ENCODE measurements at places on chromosomes 16 and 17.
A peak's percentile ranks its signal among the peaks of the same experiment; 100 is the strongest.

- no peak for DNase-seq
Observed at GRCh38 chr17:50905460-50905803, 39.3 kb upstream of the TOB1 start.

GRCh38 chr17:78715000-78715771, 66.9 kb downstream of the CYTH1 start:
- DNase-seq: no peak

DNA sequence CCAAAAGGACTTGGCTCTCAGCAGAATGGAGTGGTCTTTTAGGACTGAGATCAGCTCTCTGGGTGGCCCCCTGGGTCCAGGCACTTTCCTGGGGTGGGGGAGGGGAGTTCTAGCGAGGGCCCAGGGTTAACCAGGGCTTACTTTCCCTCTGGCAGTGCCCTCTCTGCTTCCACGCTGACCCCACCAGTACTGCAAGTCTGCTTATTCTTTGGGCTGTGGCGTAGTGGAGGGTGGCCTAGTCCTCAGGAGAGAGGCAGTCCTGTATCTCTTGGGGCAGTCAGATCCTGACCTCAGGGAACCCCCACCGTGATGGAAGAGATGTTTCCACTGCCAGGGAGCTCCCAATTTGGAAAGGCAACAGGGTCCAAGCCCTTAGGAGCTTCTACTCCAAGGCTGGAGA, 79.4 kb downstream of the CCDC182 start:
- DNase-seq: no peak

GRCh38 chr17:19940722-19941464, 36.7 kb downstream of the AKAP10 start:
- no peak for DNase-seq

DNA sequence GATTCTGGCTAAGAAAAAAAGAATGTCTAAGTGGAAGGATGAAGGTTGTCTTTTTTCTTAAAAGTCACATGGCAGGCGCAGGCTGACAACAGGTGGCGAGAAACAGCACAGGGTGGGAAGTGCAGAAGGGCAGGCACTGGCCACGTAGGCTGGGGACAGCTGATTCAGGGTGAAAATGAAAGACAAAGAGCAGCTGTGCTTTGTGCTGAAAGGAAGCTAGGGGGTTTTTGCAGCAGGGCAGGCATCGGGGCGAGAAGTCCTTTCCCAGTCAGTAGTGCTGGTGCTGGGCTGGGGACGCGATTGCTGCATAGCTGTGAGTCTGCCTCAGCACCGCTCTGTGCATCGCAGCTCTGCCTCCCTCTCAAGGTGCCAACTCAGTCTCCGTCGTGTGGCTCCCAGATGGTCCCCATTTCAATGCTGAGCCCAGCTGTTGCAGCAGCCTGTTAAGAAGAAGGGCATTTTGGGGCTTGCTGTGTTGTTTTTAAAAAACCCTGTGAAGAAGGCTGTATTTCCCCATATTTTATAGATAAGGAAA, 183.1 kb upstream of the CCL2 start:
- DNase-seq: no peak

- no peak for DNase-seq
Observed at GRCh38 chr16:21028728-21029127, 121.9 kb downstream of the DNAH3 start.

DNA sequence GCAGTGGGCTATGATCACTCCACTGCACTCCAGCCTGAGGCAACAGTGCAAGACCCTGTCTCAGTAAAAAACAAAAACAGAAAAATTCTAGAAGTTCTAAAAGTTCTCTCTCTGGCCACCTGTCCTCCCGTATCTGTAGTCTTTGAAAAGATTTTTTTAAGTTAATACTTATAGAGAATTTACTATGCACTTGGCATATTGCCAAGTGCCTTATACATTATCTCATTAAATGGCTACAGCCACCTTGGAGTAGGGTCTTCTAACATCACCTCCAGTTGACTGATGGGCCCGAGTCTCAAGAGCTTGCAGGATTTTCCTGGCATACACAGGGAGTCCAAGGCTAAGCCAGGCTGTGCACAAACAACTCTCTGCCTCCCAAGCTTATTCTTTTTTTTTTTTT, 44.7 kb downstream of the TMEM186 start:
- DNase-seq: no peak

DNA sequence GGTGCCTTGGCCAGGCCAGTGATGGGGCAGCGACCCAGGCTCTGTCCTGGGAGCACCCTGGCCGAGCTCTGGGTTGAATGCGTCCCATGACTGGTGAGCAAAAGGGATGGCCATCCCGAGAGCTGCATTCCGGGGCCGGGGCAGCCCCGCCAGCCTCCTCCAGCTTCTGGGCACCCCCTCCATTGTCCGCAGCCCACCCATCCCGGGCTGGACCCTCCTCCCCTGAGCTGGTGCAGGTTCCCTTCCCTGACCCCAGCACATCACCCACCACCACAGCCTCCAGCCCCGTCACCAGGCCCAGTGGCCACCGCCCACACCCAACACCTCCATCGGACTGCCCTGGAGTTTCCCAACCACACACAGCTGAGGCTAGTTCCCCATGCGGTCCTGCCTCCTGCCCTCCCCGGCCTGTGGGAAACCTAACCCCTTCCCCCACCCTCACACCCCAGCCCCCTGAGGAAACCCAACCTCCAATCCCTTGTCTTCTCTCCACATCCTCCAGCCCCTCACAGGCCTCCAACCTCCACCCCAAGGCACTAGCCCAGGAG, 16.2 kb upstream of the PVALEF start:
- DNase-seq: no peak

- DNase-seq: no peak
Observed at GRCh38 chr17:21239680-21240368, 13.4 kb downstream of the NATD1 start.

- DNase-seq: peak; percentile 12
Observed at GRCh38 chr17:75637143-75637538, 3.9 kb downstream of the SMIM5 start.

DNA sequence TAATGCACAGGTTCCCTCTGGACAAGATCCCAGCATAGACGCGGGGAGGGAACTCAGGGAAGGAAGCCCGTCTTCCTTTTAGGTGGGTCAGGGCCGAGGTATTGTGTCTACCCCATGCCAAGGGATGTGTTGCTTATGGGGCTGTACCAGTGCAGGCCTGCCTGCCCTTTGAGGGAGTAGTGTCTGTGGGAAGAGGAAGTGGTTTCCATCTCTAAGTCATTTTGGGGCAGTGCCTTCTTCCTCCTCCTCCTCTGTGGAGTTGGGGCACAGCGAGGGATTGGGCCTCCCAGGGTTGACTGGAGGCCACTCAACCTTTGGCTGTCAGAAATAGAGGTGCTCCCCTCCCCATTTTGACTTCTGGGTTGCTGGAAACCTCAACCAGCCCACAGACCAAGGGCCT, 26.5 kb downstream of the GJD3 start:
- DNase-seq: no peak

GRCh38 chr16:16169615-16170014, 53.7 kb downstream of the ABCC6 start:
- no peak for DNase-seq

DNA sequence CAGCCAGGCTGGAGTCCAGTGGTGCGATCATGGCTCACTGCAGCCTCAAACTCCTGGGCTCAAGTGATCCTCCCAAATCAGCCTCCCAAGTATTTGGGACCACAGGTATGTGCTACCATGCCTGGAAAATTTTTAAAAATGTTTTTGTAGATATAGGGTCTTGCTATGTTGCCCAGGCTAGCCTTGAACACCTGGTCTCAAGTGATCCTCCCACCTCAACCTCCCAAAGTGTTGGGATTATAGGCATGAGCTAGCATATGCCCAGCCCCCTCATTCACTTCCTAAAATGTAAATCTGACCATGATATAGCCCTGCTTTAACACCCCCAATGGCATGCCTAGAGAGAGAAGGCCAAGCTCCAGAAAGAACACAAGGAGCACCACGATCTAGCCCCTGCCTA, 98.6 kb downstream of the NDE1 start:
- DNase-seq: no peak

DNA sequence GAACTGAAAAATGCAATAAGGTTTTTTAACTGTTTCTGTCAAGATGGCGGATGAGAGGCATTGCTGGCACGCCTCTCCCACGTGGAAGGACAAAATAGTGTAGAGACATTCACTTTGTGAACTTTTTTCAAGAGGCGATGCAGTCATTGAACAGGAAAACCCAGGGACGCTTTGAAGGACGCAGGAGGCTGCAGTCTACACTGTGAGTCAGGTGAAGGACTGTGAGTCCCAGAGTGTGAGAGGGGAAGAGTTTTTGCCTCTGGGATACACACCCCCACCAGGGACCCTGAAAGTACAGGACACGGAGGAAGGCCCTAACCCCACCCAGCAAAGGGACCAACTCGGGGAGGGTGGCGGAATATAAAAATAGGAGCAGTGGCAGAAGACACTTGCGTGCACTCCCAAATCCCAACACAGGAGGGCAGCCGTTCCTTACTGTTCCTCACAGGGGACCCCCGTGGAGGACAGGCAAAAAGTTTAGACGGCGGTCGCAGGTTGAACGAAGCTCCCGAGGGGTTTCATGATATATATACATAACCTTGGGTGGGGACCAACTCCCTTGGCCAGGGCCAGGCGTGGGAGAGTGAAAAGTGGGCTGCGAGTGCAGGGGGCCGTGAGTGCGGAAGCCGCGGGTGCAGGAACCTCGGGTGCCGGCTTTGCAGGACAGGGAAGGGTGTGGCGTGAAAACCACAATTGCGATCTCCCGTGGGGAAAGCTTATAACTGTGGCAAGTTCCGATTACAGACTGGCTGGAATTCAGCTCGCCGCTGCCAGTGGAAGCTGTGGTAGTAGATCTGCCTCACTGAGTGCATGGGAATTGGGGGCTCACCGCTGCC, 82.0 kb upstream of the ALOX12 start:
- DNase-seq: peak; percentile 30

DNA sequence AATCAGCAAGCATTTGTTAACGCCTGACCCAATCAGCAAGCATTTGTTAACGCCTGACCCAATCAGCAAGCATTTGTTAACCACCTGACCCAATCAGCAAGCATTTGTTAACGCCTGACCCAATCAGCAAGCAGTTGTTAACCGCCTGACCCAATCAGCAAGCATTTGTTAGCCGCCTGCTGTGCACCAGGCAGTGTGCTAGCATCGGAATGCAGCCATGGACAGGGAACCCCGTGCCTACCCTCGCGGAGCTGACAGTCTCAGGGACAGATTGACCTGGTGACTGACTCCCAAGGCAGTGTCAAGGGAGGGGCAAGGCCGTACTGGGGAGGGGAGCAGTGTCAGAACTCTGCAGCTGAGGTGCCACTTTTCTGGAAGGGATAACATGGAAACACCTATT, 66.9 kb downstream of the ABR start:
- no peak for DNase-seq

DNA sequence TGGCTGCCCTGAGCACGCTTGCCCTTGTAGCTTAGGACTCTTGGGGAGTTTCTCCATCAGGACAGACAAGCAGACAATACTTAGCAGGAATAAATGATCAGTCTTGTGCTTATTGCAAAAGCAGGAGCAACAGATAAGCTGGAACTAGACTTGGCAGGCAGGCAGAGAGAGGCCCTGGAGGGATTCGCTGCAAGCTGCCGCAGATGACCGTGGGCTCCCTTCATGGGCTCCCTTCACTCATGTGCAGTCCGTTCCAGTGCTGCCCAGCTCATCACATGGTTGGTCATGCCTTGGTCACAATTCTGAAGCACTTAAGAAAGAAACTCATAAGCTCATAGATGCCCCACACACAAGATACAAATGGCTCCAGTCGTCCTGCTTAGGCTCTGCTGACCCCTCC, 2.4 kb upstream of the SLC5A10 start:
- no peak for DNase-seq

GRCh38 chr16:86432691-86433090, 77.6 kb upstream of the FOXF1 start:
- DNase-seq: no peak

DNA sequence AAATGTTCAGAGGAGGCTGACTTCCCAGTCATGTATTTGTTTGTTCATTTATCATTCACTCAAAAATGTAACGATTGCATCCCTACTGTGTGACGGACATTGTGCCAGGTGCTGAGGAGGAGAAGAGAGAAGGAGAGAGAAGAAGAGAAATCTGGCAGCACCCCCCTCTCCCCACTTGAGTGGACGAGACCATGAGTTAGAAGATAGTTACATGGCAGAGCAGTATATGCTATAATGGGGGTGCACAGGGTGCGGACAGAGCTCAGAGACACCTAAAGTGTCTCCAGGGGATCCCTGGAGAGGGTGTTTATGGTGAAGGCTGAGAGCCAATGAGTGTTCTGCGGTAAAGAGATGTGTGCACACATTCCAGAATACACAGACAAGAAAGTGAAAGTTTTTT, 6.6 kb upstream of the JPH3 start:
- DNase-seq: no peak

- no peak for DNase-seq
Observed at GRCh38 chr17:56665864-56666263, 72.4 kb downstream of the NOG start.

DNA sequence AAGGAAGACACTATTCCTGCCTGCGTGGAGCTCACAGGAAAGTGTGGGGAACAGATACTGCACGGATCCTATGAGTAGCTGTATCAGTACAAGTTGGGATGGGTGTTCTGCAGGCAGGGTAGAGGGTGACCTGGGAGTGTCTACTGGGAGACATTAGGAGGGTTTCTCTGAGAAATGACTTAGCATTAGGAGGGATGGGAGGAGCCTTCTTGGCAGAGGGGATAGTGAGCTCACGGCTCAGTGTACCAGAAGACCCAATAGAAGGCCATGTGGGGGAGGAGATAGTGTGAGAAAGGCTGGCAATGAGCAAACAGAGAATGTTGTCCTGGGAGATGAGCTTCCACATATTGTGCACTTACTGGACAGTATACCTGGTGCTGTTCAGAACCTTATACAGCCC, 109.1 kb downstream of the MSI2 start:
- no peak for DNase-seq

- no peak for DNase-seq
Observed at GRCh38 chr16:86850670-86851069, 272.3 kb downstream of the FOXL1 start.

GRCh38 chr17:64615028-64615677, 47.0 kb downstream of the SMURF2 start:
- no peak for DNase-seq
